ENCODE measurements at places on chromosomes 1 and 21.

DNA sequence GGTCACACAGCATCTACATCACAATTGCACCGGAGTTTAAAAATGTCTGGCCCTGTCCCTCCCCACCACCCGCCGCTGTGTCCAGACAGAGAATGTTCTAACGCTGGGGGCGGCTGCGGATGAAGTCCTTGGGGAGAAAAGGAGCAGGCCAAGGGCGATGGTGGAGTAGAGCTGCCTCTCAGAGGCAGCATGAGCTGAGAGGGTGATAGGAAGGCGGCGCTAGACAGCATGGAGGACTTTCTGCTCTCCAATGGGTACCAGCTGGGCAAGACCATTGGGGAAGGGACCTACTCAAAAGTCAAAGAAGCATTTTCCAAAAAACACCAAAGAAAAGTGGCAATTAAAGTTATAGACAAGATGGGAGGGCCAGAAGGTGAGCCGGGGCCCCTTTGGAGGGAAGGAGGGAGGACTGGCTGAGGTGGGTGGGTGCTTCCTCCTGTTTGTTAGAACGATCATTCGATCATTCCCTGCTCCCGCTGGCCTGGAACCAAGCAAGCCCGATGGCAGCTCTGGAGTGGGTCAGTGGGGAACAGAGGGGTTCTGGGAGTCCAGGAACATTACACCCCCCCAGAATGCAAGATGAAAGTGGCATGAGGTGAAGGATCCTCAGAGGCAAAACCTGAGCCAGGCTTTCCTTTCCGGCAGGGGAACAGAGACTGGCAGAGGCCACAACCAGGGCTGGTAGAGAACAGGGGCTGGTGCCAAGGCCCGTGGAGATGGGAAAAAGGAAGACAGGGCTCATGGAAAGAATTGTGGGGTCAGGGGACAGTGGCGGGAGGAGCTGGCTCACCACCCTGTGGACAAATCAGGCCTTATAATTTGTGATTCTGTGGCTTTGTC lies at the start of the genes FAM229A and TSSK3:
FAM229A (minus strand) TSS at position 12 of the 840 bp plus-strand sequence. CDS start 394 bp downstream, outside the sequence.
TSSK3 (plus strand) TSS at position 66 of the 840 bp plus-strand sequence; CDS start at position 229, 163 bp downstream.
- DNase-seq: no peak

- no peak for DNase-seq
Observed at GRCh38 chr1:223010582-223011504, 132.2 kb downstream of the TLR5 start.

DNA sequence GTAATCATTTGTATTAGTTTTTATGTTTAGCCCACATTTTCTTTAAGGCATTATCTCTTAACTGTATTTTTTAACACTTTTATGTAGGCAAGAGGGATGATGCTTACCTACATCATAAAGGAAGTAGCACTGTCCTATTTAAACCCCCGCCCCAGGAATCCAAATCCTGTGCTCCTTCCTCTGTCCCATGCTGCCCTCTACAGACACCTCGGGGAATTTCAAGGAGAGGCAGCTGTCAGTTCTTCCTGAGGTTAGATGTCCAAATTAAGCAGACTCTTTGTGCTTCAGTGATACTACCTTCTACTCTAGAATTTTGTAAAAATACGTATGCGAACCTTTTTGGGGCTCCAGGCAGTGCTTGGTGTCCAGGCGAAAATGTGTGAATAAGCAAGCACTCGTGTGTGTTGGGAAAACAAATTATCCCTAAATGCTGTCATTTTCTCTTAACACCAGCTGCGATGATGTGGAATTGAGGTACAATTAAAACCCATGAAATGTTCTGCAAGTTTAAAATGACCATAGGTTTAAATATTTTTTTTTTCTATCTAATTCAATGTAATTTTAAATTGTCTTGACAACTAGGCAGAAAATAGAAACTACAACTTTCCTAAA lies 19.2 kb downstream of the CRCT1 start:
- peak; percentile 53 for DNase-seq

GRCh38 chr21:44522753-44523204 lies 17.2 kb downstream of the KRTAP10-1 start:
- no peak for DNase-seq

- DNase-seq: no peak
Observed at GRCh38 chr1:182603646-182604174, 479 bp downstream of the RGS16 start.

- DNase-seq: no peak
Observed at GRCh38 chr21:25334046-25334730, 273.1 kb downstream of the MRPL39 start.

DNA sequence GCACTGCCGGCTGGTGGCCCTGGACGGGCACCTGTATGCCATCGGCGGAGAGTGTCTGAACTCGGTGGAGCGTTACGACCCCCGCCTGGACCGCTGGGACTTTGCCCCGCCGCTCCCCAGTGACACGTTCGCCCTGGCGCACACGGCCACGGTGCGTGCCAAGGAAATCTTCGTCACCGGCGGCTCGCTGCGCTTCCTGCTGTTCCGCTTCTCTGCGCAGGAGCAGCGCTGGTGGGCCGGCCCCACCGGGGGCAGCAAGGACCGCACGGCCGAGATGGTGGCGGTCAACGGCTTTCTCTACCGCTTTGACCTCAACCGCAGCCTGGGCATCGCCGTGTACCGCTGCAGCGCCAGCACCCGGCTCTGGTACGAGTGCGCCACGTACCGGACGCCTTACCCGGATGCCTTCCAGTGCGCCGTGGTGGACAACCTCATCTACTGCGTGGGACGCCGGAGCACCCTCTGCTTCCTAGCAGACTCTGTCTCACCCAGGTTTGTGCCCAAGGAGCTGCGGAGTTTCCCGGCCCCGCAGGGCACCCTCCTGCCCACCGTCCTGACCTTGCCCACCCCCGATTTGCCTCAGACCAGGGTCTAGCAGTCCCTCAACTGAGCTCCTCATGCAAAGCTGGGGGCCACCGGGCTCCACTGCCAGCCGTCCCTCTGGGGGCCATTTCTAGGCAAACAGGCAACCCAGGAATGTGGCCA lies 2.1 kb downstream of the KLHDC7A start:
- no peak for DNase-seq

DNA sequence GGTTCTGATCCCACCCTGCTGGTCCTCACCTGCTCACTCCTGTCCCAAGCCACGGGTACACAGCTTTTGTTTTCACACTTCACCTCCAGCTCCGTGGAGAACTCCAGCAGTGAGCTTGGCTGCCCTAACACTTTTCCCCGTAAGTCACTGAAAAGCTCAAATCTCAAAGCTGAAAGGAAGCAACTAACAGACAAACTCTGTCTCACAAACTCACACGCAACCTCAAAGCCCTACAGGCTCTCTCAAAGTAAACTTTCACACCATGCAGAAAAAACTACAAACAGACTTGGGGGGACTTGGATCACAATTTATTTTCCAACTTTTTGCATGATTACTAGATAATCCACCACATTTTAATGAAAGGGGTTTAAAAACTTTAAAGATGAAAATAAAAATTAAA lies 88.3 kb downstream of the AK5 start:
- no peak for DNase-seq

DNA sequence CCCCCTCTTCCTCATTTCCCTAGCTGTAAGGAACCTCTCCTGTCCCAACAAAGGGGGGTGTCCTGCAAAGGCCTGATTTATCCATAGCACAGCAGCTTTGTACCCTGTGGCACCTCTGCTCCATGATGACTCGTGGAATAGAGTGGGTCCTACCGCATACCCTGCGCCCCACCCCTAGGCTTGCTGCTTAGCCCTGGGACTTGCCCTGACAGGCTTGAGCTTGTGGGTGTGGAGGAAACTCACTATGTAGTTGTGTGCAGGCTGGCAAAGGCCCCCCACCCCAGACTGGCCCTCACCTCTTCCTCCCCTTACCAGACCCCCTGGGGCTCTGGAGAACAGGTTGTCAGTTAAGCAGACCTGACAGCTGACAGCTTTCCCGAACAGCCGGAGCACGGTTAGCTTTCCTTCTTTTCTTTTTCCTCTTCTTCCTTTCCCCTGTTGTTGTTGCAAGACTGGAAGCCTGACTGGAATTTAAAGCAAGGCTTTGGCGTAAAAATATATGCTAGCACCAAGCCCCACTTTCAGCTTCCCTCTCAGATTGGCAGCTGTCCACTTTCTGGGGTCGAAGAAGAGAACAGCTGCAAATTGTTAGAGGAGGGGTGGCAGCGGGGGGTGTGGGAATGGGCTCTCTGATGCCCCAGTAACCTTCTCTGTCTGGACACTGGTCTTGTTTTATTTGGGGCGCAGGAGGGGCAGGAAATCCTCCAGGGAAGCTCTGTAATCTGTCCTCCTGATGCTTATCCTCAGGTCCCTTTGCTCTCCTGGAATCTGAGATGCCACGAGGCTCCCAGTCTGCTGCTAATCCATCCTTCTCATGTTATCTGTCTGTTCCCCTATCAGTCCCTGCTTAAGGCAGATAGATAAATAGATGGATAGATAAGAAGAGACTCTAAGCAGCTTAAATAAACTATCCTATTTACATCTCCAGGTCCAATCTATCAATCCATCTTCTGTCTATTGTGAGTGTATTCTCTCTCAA lies 134.6 kb downstream of the BRINP2 start:
- no peak for DNase-seq

GRCh38 chr1:45892068-45892785 lies 88.8 kb downstream of the MAST2 start:
- DNase-seq: no peak

GRCh38 chr1:15654091-15654690 lies 29.9 kb upstream of the PLEKHM2 start:
- DNase-seq: no peak

- DNase-seq: no peak
Observed at GRCh38 chr1:42128499-42128898, 24.7 kb upstream of the GUCA2B start.

DNA sequence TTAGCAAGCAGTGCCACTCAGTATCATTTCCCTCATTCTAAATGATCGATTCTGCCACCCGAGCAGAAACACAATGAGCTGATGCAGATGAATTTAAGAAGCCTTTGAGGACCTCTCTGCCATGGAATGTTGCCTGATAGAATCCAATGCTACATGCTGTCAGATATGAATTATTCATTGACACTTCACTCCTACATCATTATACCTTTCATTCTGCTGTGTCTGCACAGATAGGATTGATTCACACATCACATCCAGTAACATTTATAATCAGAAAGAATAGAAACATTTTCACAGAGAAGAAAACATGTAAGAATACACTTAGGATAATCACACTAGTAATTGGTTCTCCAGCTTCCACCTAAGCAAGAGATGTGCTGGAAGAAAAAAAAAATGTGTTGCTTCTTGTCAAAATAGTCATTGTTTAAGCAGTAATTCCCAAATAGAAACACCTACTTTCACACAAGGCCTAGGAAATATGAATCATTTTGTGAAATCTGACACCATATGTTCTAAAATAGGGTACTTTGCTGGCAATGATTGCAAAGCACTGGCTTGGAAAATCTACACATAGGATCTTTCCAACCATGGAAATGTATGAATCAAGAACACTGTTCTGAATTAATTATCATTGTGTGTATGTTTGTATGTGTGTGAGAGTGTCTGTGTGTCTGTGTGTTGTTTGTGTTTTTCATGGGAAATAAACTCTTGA lies 110.1 kb downstream of the GRIK1 start:
- DNase-seq: no peak
